ENCODE measurements at places on chromosomes 12 and 14. TPM values are rescaled to one million over a fixed set of nuclear protein-coding genes. Genes with fewer than 3 reads are reported as not detected.

DNA sequence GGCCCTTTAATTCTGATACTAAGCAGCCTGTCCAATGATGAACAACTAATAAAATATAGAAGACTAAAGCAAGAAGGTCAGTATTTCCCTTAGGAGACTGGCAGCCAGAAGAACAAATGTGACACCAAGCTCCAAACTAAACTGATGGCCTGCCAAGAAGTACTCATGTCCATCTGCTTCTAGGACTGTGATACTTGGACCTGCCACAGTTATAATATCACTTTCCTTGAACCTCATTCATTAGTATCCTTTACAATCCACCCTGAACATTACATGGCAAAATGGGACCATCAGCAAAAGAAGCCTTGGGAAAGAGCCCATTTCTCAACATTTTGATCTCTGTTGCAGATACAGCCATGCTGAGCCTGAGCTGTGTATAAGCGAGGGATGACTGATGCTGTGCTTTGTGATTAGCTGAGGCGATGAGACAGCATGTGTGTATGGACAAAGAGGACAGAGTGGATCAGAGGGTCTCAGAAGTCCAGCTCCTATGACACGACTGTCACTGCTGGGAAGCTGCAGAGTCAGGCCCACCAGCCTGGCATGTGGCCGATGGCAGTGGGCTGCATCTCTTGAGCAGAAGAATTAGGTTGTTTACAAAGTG is 73.9 kb downstream of the TGFB3 start:
- DNase-seq = no peak
- peaks cover 3% of the 10 kb centered on the region for H3K4me1 ChIP-seq
- H3K27ac ChIP-seq = no peak overlapping the region
- no peak overlapping the region for H3K4me3 ChIP-seq
- H3K36me3 ChIP-seq = no peaks in the 10 kb centered on the region
- H3K27me3 ChIP-seq = no peaks in the 10 kb centered on the region

DNA sequence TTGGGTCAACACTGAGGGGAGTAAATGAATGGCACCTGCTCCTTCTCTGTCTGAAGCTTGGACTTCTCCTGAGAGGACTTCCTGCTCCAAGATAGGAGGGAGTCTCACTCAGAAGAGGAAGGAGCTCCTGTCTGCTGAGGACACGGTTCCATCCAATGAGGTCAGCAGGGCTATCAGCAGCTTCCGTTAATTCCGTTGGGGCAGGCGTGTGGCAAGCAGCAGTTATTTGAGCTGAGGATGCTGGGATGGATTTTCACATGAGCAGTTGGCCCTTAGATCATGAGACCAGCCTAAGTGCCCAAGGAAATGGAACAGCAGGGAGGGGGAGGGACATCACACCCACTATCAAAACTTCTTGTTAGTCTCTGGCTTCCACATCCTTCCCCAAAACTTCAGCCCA is 159.0 kb upstream of the PZP start:
- no peaks in the 10 kb centered on the region for H3K36me3 ChIP-seq
- H3K27ac ChIP-seq = no peak overlapping the region
- no peak overlapping the region for H3K4me3 ChIP-seq
- H3K27me3 ChIP-seq = no peaks in the 10 kb centered on the region

The SNRPF gene
- total RNA-seq = 15.2 TPM

The CLBA1 gene
- 10.5 TPM for total RNA-seq

The TEX22 gene
- 3.8 TPM for total RNA-seq

The DLK1 gene
- total RNA-seq = not detected

- H3K36me3 ChIP-seq = peaks cover 5% of the 10 kb centered on the region
- H3K4me3 ChIP-seq = no peak overlapping the region
- no peaks in the 10 kb centered on the region for H3K27me3 ChIP-seq
- DNase-seq = no peak
- H3K4me1 ChIP-seq = peaks cover 45% of the 10 kb centered on the region
- H3K27ac ChIP-seq = peak overlapping the region; percentile 70
Measured at GRCh38 chr14:92586963-92587699, 73.5 kb downstream of the RIN3 start.

- no peak overlapping the region for H3K4me3 ChIP-seq
- no peak overlapping the region for H3K27ac ChIP-seq
- H3K4me1 ChIP-seq = peaks cover 5% of the 10 kb centered on the region
- H3K27me3 ChIP-seq = no peaks in the 10 kb centered on the region
Measured at GRCh38 chr14:50069325-50069724, 47.0 kb downstream of the VCPKMT start.

The HSP90AA1 gene
- 540 TPM for total RNA-seq

- no peak overlapping the region for H3K4me3 ChIP-seq
- no peak for DNase-seq
- no peaks in the 10 kb centered on the region for H3K27me3 ChIP-seq
- no peaks in the 10 kb centered on the region for H3K4me1 ChIP-seq
- no peaks in the 10 kb centered on the region for H3K36me3 ChIP-seq
Measured at GRCh38 chr12:102806110-102806509, 110.9 kb downstream of the PAH start.

The C12orf54 gene
- 0.53 TPM for total RNA-seq

- peak overlapping the region; percentile 100 for H3K4me3 ChIP-seq
- H3K27ac ChIP-seq = peak overlapping the region; percentile 97
- H3K27me3 ChIP-seq = no peaks in the 10 kb centered on the region
- peaks cover 49% of the 10 kb centered on the region for H3K36me3 ChIP-seq
- peak; percentile 93 for DNase-seq
Measured at GRCh38 chr14:90399541-90400444, 3.0 kb downstream of the CALM1 start.

GRCh38 chr14:104072586-104072985 is 12.9 kb upstream of the ASPG start:
- no peak overlapping the region for H3K27ac ChIP-seq
- no peaks in the 10 kb centered on the region for H3K36me3 ChIP-seq
- peaks cover 17% of the 10 kb centered on the region for H3K27me3 ChIP-seq

GRCh38 chr12:42992826-42993225 is 403.3 kb upstream of the PRICKLE1 start:
- no peak for DNase-seq
- H3K27ac ChIP-seq = no peak overlapping the region
- H3K4me3 ChIP-seq = no peak overlapping the region
- H3K27me3 ChIP-seq = no peaks in the 10 kb centered on the region
